ENCODE measurements at places on chromosomes 5 and 9.

- peak; percentile 79 for DNase-seq
These were observed 41.7 kb upstream of the SLC9A3 start for GRCh38 chr5:565782-566440.

DNA sequence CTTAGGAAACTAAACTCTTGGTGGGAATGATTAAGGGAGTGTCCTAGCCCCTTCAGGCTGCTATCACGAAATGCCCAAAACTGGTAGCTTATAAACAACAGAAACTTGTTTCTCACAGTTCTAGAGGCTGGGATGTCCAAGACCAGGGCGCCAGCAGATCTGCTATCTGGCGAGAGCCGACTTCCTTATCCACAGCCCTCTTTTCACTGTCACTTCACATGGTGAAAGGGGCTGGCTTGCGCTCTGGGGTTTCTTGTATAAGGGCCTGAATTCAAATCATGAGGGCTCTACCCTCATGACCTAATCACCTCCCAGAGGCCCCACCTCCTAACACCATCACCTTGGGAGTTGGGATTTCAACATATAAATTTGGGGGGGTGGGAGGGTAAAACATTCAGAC, 49.1 kb downstream of the IPPK start:
- peak; percentile 66 for DNase-seq

DNA sequence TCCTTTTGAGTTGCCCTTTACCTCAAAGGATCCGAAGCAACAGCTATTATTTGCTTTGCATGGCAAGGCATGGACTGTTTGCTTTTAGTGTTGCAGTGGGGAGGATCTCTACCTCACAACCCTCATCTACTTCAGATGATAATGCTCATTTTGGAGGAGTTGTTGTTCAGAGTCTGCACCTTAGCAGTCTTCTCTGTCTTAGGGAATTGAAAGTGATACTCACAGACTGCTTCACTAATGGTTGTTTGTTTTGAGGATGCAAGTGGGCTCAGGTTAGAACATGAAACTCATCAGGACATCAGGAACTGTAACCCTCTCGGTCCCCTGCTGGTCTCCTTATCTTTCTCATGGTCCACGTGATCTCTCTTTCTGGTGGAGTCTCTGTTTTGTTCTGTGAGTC, 172.9 kb upstream of the ANKH start:
- no peak for DNase-seq

DNA sequence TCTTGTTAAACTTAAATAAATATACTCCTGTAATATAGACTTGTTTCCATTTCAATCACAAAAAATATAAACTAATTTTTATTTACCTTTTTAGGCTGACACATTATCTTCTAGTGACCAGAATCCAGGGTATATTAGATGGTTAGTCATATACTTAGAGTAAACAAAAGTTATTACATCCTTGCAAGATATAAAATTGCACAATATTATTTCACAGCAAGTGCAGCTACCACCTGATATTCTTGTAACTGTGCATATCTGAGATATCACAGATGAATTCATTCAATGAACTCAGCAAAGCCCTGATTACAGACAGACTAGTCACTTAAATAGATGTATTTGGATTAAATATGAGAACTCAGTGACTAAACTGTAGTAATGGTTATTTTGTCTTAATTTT, 25.6 kb upstream of the ARRDC3 start:
- no peak for DNase-seq

GRCh38 chr9:131500377-131500776, 2.3 kb upstream of the POMT1 start:
- DNase-seq: no peak

DNA sequence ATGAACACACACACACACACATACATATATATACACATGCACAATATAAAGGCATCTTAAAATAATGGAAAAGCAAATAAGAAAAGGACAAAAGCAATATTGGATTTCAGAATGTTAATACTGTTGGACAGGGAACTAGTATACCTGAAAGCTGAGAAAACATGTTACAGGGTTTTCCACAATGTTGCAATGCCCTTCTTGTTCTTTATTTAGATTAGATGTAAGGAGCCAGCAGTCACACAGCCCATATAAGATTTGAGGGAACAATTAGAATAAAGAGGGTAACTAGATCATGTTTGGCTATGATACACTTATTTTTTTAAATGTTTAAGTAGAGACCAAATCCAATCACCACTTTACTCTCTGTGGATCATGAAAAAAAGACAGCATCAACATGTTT, 61.7 kb downstream of the SH3TC2 start:
- DNase-seq: no peak

- DNase-seq: peak; percentile 94
These were observed 106.1 kb downstream of the THBS4 start for GRCh38 chr5:80141147-80141671.

- DNase-seq: no peak
These were observed 470.5 kb downstream of the PDE4D start for GRCh38 chr5:59423021-59423420.

GRCh38 chr9:65449423-65449822, 164.4 kb upstream of the FOXD4L5 start:
- no peak for DNase-seq

- DNase-seq: no peak
These were observed 281.4 kb downstream of the ISL1 start for GRCh38 chr5:51664491-51665250.

DNA sequence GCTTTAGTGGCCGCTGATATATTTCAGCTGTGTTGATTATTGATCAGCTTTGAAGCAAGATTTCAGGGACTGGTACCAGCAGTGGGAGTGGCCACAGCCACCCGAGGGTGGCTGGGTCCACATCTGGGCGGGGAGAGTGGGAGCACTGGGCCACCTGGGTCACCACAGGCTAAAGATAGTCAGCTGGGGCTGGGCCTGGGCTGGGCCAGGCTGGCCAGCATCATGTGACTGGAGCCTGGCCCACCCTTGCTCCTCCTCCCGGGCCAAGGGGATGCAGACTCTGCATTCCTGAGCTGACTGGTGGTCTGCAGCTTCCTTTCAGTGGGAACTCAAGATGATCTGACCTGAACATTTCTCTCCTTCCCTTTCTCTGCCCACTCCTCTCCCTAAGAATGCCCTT, 27.1 kb downstream of the LARP1 start:
- no peak for DNase-seq

DNA sequence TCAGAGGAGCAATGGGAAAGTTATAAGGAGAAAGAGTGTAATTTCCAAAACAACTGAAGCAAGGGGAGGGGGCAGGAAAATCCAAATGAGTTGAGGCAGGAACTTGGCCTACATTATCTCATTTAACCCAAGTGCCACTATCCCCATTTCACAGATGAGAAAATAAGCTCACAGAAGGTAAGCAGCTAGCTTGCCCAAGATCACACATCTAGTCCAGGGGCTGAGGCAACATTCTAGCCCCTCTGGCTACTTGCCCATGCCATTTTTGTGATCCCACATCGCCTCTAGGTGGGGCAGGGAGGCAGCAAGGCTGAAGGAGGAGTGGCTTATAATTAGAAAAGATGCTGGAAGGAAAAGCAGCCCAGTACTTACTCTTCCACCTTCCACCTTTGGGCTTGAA, 2.6 kb upstream of the PSIP1 start:
- no peak for DNase-seq

DNA sequence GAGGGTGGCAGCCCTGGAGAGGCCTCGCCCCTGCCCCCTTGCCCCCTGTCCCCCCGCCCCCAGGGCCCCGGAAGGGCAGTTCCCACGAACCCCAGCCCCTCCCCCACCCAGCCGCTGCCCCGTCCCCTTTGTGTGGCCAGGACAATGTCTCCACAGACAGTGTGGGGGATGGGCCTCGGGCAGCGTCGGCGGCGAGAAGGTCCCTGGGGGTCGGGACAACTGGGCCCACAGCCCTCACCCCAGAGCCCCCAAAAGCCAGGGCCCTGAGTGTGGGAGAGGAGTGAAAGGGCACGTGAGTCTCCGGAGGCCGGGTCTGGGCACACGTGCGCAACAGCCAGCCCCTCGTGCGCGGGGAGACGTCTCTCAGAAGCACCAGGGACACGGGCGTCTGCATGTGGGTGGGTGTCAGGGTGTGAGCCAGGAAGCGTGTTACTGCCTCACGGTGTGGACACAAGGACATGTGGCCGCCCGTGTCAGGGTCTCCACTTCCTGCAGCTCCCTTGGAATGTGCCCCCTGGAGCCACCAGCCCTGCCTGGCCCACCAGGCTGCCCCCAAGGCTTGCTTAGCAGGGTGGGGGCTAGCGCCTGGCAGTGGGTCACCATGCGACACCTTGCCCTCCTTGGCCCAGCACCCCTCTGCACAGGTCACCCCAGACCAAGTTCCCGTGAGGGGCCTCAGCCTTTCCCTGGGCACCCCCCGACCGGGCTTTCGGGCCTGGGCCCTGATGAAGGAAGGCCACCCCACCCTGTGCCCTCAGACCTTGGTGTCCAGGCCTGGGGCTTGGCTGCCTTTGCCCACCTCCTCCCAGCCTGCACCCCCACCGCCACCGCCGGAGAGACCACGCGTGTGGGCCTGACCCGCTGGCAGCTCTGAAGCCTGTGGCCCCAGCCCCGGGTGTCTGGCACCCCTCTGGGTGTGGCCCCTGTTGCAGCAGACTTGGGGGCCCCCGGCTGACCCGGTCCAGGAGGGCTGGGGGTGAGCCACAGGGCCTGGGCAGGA, 12.8 kb upstream of the NRARP start:
- peak; percentile 79 for DNase-seq

GRCh38 chr9:20417373-20418080, 204.8 kb downstream of the MLLT3 start:
- no peak for DNase-seq

GRCh38 chr5:110853267-110853666, 114.5 kb downstream of the SLC25A46 start:
- no peak for DNase-seq

DNA sequence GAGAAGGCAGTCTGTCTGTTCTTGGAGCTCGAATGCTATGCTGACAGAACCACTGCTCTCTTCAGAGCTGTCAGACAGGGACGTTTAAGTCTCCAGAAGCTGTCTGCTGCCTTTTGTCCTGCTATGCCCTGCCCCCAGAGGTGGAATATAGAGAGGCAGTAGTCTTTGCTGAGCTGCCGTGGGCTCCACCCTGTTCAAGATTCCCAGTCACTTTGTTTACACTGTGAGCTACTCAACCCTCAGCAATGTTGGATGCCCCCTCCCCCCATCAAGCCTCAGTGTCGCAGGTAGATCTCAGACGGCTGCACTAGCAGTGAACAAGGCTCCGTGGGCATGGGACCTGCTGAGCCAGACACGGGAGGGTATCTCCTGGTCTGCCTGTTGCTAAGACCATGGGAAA, 344.2 kb downstream of the TMEM161B start:
- DNase-seq: no peak

GRCh38 chr5:145685417-145685816, 149.7 kb downstream of the PRELID2 start:
- DNase-seq: no peak

DNA sequence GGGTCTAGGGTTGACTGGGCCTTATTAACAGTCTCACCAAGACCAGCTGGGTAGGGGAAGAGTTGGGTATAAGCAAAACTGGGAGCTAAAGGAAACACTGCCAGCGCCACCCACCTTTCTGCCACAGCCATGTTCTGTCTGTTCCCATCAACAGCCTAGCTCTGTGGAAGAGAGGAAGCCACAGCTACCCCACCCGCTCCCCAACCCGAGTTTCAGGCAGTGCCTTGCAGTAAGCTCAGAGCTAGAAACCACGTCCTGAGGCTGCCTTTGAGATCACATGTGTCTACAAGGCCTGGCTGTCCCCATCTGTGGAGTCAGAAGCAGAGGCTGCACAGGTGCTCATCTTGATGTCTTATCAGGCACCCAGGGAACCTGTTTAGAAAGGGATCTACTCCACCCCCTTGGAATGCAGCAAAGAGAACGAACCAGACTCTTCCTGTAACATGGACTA, 15.3 kb downstream of the HNRNPH1 start:
- DNase-seq: peak; percentile 67

DNA sequence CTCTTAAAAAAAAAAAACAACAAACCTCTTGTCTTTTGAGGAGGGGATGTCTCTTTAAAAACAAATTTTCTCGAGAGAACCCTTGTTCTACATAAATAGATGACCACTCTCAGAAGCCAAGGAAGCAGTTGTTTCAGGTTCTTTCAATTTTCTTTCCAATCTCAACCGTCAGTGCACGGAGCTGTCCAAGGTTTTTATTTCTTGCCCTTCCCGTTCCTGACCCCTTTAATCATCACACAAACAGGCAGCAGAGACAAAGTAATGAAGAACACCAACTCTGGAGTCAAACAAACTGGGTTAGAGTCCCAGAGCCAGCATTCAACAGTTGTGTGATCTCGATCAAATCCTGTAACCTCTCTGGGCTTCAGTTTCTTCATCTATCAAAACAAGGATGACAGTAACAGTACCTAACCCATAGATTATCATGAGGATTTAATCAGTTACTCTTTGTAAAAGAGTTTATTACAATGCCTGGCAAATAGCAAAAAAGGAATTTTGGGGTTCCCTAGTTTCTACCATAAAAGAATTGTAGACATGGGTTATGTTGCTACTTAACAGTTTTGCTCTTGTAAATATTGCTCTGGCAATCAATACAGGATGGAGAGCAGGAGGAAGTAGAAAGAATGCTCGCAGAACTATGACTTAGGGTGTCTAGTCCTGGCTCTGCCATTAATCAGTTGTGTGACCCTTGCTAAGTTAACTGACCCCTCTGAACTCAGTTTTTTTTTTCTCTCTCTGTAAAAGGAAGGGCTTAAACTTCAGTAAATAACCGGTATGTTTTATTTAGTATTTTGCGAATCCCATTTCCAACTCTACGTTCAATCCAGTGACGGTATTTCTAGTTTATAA, 1.0 kb upstream of the NIM1K start:
- DNase-seq: no peak

- no peak for DNase-seq
These were observed 72.0 kb upstream of the IL12B start for GRCh38 chr5:159402311-159402710.

DNA sequence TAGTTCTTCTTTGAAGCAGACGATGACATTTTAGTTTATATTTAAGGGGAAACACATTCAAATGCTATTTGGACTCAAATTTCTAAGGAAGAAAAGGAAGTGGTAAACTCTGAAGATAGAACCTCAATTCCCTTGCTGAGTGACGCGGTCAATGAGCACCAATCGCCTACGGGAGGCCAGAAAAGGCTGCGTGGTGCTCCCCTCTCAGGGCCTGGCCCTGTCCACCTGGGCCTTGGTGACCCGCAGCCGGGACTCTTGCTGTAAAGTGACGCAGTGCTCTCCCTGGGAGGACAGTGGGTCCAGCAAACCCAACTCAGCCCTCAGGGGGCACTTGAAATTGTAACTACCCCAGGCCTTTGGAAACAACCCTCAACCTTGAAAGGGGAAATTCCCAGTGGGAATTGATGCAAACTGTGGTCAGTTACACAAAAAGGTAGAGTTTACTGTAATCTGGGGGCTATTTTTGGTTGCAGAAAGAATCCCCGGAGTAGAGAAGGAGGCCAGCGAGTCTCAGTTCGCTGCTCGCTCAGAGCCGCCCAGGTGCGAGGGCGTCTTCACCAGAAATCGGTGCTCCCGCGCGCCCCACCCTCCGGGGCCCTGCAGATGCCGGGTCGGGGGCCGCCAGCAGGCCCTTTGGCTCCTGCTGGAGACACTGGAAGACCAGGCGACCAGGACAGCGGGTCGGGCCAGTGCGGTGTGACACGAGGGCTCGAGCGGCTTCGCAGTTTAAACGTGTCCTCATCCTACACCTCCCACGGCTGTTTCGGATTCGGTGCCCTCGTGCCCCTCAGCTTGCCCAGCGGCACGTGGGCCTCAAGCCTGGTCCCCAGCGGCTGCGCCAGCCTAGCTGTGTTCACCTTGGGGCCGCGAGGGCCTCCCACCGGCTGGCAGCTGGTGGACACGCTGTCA, 1.4 kb upstream of the ANKRD33B start:
- no peak for DNase-seq

GRCh38 chr9:123928533-123929176, 1.3 kb downstream of the DENND1A start:
- DNase-seq: no peak

GRCh38 chr9:121685795-121686377, 34.5 kb downstream of the DAB2IP start:
- peak; percentile 66 for DNase-seq

GRCh38 chr9:16884952-16885513, 14.6 kb upstream of the BNC2 start:
- DNase-seq: no peak

All from posterior vena cava (tissue), 2 donors.